ENCODE measurements at places on chromosomes 7 and 10.

- no peak for DNase-seq
Measured at GRCh38 chr7:108360058-108360800, 96.0 kb downstream of the NRCAM start.

DNA sequence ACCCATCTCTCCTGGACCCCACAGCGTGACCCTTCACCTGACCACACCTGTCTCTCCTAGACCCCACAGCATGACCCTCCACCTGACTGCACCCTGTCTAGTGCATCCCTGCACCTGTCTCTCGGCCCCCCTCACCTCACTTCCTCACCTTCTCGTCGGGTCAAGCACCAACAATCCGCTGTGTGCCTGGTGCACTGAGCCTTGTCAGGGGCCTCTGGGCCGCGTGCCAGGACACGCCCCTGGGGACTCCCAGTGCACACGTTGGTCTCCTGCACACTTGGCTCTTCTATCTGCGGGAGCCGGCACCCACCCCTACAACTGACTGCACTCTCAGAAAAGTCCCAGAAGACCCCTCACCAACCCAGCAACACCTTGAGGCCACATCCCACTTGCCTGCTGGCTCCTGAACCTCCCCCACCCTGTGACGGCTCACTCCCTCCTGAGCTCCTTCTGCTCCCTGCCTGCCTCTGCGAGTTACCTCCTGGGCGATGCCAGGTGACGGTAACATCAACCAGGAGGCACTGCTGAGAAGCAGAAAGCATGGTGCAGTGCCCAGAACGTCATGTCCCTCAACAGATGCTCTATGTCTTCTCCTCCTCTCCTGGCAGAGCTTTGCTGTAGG, 147.6 kb downstream of the DIP2C start:
- no peak for DNase-seq

DNA sequence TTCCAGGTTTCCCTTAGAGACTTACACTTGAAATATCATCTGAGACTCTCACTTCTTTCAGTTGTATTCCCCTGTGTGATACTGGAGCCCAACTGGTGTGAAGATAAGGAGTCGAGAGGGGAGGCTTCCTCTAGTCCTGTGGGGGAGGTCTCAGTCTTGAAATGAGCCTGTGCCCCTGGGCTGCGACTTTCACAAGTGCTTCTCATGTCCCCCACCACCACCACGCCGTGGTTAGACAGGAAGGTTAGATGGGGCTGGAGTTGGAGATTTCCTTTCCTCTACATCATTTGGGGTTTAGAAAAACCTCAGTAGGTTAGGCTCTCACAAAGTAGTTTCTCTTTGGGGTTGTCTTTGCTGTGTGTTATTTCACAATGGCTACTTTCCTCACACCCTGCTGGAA, 25.6 kb upstream of the MKX start:
- no peak for DNase-seq

- no peak for DNase-seq
Measured at GRCh38 chr7:5657901-5658300, 123.6 kb downstream of the RNF216 start.

DNA sequence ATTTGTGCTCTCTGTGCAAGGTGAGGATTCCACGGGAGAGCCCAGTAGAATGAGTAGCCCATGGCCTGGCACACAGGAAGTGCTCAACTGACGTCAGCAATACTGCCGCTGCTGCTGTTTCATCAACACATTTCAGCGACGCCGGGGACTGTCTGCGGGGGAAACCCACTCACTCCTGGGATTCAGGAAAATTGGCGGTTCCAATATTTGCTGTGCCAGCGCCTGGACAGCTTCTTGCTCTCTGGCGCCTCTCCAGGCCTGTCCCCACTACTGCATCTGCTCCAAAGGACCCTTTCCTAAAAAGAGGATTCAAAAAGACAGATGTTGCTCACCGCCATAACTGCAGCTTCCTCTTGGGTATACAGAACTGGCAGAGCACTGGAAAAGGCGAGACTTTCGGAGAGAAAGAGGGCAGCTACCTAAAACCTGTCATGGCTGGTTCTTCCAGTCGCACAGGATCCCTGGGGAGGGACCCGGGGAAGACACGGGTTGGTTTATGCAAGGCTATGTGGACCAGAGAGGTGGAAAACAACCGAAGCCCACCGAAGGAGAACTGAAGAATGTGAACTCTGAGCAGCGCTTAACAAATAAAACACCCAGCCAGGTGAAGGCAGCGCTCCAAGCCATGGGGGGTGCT, 39.7 kb upstream of the ENO4 start:
- no peak for DNase-seq

GRCh38 chr10:73887294-73888039, 13.1 kb upstream of the CAMK2G start:
- no peak for DNase-seq

GRCh38 chr7:22784346-22784745, 38.3 kb downstream of the TOMM7 start:
- no peak for DNase-seq

DNA sequence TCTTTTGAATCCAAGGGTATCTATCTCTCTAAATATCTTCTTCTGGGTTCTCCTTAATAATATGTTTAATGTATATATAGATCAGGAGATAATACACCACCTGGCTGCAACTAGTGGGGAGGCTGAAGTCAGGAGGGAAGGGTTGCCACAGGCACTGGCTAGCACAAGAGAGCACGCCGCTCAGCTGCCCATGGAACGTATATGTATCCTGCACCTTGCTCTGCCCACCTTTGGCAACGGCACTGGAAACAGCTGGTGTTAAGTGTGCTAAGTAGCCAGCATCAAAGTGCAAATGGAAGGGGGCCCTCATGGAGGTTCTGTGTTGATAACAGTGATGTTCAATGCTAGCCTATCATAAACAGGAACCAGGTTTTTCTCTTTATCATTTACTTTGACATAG, 49.8 kb upstream of the FAM133B start:
- DNase-seq = no peak

- no peak for DNase-seq
Measured at GRCh38 chr7:50214771-50215170, 89.7 kb upstream of the IKZF1 start.

- DNase-seq = no peak
Measured at GRCh38 chr7:2945171-2945570, 98.5 kb downstream of the CARD11 start.

DNA sequence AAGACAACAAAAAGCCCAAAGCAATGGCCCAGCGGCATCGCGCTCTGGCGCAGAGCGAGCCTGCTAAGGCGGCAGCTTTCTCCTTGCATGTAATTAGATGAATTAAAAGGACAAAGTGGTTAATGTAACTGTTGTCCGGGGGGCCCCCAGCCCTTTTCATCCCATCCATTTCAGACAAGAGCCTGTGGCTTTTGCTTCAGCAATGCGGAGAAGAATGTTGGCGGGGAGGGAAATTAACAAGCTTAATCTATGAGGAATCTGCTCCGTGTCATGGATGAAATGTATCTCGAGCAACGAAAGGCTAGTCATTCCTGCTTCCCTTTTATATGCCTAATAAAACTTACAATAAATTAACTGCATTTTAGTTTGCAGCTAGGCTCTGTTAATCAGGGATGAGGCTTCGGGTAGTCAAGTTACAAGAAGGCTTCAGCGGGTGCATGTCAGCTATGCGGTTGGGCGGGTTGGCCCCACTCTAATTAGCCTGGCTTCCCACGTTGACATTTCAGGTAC, 203.3 kb downstream of the BUB3 start:
- DNase-seq = no peak

- peak; percentile 43 for DNase-seq
Measured at GRCh38 chr7:36723951-36724664, at the start of gene AOAH. Gene AOAH, minus strand, starts transcription at chr7:36724494. Its CDS starts 346 bp downstream, at chr7:36724148.

DNA sequence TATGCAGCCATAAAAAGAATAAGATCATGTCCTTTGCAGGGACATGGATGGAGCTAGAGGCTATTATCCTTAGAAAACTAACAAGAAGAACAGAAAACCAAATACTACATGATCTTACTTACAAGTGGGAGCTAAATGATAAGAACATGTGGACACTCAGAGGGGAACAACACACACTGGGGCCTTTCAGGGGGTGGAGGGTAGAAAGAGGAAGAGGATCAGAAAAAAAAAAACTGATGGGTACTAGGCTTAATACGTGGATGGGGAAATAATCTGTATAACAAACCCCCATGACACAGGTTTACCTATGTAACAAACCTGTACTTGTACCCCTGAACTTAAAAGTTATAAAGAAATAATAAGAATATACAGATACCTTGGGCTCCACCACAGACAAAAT, 514.2 kb downstream of the ARL4A start:
- DNase-seq = no peak

GRCh38 chr7:151242159-151243044, 6.1 kb downstream of the SMARCD3 start:
- no peak for DNase-seq

All from effector memory CD4-positive, alpha-beta T cell (primary cell).